ENCODE measurements at places on chromosomes 12 and 14.

DNA sequence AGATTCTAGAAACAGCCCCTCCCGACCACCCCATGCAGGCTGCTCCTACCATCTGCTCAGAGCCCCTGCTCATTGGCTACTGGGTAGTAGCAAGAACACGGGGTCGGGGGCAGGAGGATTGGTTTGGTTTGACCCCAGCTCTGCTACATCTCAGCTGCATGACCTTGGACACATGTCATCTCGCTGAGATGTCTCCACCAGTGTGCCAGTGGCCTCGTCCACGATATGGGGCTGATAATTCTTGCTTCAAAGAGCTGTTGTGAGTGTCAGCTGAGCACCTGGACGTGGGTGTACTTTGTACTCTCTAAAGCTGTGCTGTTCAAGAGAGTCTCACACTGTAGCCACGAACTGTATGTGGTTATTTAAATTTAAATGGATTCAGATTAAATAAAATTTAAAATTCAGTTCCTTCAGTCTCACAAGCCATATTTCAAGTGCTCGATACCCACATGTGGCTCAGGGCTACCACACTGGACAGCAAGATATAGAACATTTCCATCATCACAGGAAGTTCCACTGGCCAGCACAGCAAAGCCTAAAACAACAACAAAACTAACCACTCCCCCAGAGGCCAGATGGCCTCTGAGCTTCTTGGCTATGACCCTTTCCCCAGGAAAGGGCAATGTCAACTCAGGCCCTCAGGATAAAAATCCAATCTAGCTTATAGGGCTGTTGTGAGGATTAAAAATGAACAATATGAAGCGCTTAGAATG lies 18.6 kb downstream of the LTBP2 start:
- DNase-seq, result no peak

- no peak for DNase-seq
Measured at GRCh38 chr14:66426451-66426850, 59.7 kb upstream of the CCDC196 start.

GRCh38 chr14:60933920-60934655 lies 46.8 kb downstream of the TRMT5 start:
- DNase-seq, result no peak

GRCh38 chr14:94483071-94483451 lies 7.1 kb upstream of the SERPINA9 start:
- DNase-seq, result no peak

- no peak for DNase-seq
Measured at GRCh38 chr14:80575763-80576162, 364.5 kb upstream of the DIO2 start.

- DNase-seq, result peak; percentile 53
Measured at GRCh38 chr14:62443796-62444195, 601.5 kb downstream of the KCNH5 start.

- no peak for DNase-seq
Measured at GRCh38 chr14:51394804-51395203, 154.8 kb downstream of the TMX1 start.

DNA sequence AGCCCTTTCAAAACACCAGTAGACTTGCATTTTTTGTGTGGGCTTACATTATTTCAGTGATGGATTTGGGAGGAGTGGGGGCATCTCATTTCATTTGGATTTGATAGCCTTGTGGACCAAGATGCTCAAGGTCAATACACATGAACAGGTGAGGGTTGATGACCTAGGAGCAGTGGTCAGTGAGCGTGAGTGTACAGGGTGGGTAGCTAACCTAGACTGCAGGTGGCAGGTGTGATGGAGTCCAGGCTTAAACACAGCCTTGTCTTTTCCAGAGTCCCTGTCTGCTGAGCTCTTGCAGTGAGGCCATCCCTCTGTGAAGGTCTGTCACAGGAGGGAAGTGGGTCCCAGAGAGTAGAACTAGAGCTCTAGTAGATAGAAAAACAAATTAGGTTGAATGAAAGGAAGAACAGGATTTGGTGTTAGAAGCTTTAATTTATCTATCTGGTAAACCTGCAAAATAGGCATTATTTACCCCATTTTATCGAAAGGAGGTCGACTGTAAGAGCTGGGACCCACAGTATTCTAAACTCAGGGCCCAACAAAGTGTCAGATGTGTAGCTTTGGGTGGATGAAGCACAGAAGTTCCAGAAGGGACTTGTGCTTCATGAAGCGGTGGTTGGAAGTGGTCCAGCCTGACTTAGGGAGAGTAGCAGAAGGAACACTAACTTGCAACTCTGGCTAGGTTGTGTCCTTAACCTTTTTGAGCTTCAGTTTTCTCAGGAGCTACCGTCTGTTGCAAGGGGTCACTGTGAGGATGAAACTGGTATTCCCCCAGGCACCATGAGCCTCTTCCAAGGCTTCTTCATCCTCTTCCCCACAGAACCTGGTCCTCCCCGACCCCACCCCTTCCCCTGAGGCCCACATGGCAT lies 18.2 kb downstream of the RPS6KL1 start:
- no peak for DNase-seq

DNA sequence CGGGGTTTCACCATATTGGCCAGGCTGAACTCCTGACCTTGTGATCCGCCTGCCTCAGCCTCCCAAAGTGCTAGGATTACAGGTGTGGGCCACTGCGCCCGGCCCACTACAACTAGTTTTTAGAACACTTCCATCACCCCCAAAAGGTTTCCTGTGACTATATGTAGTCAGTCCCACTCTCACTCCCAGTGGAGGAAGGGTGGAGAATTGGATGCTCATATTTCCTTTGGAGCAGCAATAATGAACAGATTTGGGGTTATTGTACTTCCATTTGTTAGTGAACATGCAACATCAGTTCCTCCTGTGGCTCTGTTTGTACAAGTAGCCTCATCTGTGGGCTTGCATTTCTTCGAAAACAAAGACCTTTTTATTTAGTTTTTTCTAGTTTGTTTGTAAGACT lies 35.8 kb downstream of the RAP1B start:
- DNase-seq, result no peak

GRCh38 chr12:125999628-126000027 lies 934.4 kb downstream of the AACS start:
- no peak for DNase-seq

- no peak for DNase-seq
Measured at GRCh38 chr14:37061697-37062096, 110.7 kb downstream of the SLC25A21 start.

GRCh38 chr12:31210541-31210940 lies 115.4 kb downstream of the SINHCAF start:
- no peak for DNase-seq

DNA sequence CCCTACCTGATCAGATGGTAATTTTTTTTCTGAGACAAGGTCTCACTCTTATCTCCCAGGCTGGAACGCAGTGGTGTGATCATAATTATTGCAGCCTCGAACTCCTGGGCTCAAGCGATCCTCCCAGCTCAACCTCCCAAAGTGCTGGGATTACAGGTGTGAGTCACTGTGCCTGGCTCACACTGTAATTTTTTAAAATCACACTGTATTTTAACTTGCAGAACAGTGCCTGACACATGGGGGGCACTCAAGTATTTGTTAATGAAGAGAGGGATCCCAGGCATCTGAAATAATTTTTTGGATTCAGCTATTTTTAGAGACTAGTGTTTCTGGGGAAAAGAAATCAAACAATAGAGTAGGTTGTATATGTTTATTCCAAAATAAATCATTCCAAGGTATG lies 21.7 kb downstream of the LIMA1 start:
- no peak for DNase-seq

DNA sequence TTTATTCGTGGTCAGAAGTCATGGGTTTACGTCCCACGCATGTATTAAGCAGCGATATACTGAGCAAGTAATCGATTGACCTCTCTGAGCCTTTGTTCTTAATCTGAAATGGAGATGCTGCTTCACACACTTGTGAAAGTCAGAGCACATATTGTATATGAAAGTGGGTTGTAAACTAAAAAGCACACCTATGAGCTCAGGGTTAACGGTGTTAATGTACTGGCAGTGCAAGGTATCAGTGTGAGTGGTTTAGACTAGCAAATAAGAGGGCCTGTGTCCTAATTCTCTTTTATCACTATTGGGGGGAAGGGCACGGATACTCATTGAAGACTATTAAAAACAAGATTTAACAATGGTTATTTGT lies 676 bp downstream of the MRPL42 start:
- no peak for DNase-seq

GRCh38 chr14:102215576-102216250 lies 76.0 kb downstream of the WDR20 start:
- DNase-seq, result no peak

DNA sequence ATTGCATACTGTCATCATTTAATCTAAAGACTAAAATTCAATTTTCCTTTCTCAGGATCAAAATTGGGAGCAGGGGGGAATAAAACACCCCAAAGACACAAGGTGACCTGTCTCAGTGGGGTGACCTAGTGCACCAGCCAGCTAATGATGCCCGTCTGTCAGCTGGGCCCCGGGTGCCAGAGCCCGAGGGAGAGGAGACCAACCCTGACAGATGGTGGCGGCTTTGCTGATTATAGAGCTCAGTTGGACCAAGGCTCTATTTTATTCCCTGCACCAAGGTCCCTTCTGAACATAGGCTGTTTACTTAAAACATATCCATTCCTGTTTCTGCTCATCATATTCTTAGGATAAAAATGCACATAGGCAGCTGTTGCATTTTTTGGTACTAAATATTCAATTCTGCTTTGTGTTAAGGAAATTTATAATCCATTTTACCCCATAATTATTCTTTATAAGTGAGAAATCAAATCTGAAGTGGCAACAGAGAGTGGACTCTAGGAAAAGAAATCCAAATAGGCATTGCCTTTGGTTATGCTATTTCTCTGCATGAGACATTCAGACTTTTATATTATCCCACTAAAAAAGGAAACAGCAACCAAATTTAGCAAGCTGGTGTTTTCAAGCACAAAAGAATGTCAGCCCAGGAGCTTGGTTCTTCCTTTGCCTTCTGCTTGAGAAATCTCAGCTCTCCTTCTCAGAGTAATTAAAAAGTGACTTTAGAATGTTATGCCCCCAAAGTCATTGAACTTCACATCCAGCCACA lies 96.8 kb upstream of the IFNG-AS1 start:
- DNase-seq, result no peak

DNA sequence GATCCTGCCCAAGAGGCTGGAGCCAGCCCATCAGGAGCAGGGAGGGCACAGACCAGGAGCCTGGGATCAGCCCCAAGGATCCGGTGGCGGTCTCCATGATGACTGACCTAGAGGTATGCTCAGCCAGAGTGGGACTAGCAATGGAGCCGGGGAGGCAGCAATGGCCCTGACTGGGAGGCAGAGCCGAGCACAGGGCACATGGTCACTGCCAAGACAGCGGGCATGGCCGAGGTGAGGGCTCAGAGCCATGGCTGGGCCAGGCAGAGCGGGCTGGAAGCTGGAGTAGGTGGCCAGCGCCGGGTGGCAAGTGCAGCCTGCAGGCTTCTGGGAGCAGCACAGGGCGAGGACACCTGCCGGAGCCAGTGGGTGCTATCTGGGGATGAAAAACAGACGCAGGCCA lies 259.3 kb downstream of the BCL11B start:
- DNase-seq, result no peak

GRCh38 chr12:47744005-47744651 lies 14.6 kb downstream of the RAPGEF3 start:
- DNase-seq, result peak; percentile 83

DNA sequence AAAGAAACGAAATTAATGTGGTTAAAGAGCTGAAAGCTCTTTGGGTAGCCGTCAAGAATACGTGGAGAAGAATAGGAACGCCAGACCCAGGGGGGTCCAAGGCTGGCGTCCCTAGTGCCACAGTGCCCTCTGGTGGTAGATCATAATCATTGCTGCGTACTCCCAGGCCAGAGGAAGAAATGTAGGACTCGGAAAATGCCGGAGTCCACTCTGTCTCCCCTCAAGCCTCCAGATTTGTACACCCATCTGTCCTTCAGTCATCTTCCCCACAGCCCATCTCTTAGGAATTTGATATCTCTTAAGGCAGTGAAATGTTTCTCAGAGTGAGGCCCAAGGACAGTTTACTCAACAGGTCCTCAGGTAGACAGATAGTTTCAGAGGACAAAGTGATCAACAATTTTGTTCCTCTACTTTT lies 25.4 kb upstream of the PLEKHG6 start:
- peak; percentile 85 for DNase-seq

All from RWPE1 (cell line).